Heart right ventricle (tissue), 16 donors: ENCODE measurements at places on chromosomes 16 and 17.

- H3K36me3 ChIP-seq, result peaks cover 12% of the 10 kb centered on the region
- no peak overlapping the region for H3K27ac ChIP-seq
- peaks cover 10% of the 10 kb centered on the region for H3K4me1 ChIP-seq
- peak; percentile 79 for DNase-seq
Measured at GRCh38 chr17:82414548-82415281, 3.4 kb upstream of the HEXD start.

- H3K27me3 ChIP-seq, result peaks cover 4% of the 10 kb centered on the region
- no peaks in the 10 kb centered on the region for H3K36me3 ChIP-seq
- no peak overlapping the region for H3K4me3 ChIP-seq
Measured at GRCh38 chr16:820748-821147, 20.2 kb upstream of the GNG13 start.

DNA sequence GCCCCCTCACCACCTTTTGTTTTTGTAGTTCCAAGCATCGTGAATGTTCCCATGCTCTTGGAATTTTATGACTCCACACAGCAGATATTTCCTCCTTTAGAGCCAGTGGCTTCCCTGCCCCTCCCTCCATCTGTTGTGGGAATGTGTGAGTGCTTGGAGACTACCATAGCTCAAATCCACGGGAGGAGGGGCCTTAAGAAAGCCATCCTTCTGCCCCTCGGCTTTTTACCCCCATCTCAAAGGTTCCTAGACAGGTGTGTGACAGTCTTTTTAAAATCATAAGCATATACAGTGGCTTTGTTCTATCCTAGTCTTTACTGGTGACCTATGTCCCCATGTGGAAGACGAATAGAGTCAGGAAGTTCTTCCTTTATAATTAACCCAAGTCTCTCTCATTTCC lies 47.2 kb downstream of the YPEL2 start:
- H3K27me3 ChIP-seq, result no peaks in the 10 kb centered on the region
- DNase-seq, result peak; percentile 39
- H3K36me3 ChIP-seq, result no peaks in the 10 kb centered on the region

GRCh38 chr17:5678171-5678570 lies 93.9 kb upstream of the NLRP1 start:
- no peak for DNase-seq
- H3K4me1 ChIP-seq, result no peaks in the 10 kb centered on the region
- H3K27ac ChIP-seq, result no peak overlapping the region
- no peak overlapping the region for H3K4me3 ChIP-seq
- no peaks in the 10 kb centered on the region for H3K36me3 ChIP-seq

- no peak for DNase-seq
- H3K27me3 ChIP-seq, result no peaks in the 10 kb centered on the region
- H3K4me3 ChIP-seq, result no peak overlapping the region
- no peaks in the 10 kb centered on the region for H3K36me3 ChIP-seq
- no peak overlapping the region for H3K27ac ChIP-seq
- no peaks in the 10 kb centered on the region for H3K4me1 ChIP-seq
Measured at GRCh38 chr16:12582696-12583095, 221.0 kb downstream of the CPPED1 start.

DNA sequence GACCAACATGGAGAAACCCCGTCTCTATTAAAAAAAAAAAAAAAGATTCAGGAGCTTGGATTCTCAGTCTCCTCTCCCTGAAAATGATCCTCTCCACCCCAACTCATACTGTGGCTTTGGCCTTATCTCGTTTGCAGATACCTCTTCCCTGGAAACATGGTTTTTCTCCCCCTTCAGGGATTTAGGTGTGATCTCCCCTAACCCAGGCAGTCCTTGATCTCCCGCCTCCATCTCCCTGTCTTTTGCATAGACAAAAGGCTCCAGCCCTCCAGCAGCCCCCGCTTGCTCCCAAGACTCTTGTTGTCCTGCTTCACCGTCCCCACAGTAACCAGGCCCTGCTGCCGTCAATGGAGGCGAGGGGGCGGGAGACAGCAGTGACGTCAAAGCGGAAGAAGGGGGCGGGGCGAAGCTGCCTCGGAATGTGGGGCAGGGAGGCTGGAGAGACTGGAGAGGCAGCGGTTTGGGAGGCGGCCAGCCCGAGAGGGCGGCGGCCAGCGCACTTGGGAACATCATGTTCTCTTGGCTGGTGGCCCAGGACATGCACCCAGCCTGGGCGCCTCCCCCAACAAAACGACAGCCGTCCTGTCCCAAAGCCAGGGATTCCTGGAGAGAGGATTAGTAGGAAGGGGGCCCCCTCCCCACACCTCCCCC lies 1.9 kb upstream of the PER1 start:
- H3K36me3 ChIP-seq, result peaks cover 14% of the 10 kb centered on the region
- DNase-seq, result peak; percentile 100
- H3K4me1 ChIP-seq, result peaks cover 41% of the 10 kb centered on the region
- H3K4me3 ChIP-seq, result peak overlapping the region; percentile 83
- peak overlapping the region; percentile 100 for H3K27ac ChIP-seq

DNA sequence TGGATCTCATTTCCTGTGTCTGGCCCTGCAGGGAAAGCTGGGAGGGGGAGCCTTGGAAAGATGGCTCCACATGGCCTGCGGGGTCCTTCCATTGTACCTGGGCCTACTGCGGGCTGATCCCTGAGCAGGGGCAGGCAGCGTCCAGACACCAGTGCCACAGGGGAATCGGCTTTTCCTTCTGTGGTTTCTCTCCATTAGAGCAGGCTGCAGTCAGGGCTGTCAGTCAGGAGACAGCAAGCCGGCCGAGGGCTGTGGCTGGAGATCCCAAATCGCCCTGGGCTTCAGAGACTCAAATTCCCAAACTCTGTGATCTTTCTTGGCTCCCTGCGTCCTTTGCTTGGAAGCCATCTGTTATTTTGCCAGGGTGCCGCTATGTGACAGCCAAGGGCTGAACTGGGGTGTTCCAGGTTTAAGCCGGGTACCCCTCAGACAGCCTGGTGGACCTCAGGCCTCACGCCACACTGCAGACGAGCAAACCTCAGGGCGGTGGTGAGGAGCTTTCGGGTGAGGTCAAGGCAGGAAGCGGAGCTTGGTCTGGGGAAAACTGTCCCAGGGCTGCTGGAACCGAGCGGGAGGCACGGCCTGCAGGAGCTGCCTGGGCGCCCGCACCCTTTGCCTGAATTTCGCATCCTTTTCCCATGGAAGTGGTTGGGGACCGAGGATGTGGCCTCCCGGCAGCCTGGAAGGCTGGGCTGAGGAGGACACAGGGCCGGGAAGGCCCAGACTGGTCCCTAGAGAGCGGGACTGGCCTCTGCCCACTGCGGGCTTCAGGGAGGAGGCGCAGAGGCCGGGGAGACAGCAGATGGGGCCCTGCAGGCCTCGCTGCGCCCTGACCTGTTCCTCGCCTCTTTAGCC lies 1.5 kb upstream of the CPNE7 start:
- no peak overlapping the region for H3K27ac ChIP-seq
- DNase-seq, result no peak

DNA sequence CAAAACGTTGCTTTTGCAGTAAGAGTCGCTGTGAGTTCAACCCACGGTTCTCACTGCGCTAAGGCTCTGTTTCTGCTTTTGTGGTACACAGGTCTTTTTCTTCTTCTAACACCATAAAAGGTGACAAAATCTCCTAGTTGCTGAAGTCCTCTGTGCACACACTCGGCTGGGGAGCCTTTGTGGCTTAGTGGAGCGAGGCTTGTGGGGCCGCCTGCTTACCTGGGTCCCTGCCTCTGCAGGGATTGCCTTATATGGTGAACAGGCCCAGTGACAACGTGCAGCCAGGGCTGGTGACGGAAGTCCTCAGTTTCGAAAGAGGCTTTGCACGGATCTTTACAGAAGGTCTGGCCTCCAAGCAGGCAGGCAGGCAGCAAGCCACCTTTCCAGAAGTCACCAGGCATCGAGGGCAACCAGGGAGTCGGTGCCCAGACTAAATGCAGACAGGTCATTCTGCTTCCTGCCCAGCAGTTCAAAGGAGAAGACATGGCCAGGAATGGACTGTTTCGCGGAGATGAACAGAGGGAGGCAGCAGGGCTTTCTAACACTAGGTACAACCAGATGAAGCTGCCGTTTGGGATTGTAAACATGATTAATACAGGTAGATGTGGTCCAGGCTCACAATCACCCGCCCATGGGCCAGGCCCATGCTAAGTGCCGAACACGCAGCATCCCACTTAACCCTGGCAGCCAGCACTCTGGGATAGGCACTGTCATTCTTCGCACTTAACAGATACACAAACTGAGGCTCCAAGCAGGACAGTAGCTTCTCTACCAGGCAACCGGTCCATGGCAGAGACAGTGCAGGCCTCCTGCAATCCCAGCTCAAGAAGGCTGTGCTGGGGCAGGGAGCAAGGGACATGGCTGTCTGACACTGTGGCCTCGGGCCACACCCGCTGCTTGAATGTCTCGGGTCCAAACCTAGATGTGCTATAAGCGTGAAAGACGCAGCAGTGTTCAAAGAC lies 10.7 kb upstream of the MEAK7 start:
- H3K27me3 ChIP-seq, result no peaks in the 10 kb centered on the region
- no peak for DNase-seq
- no peak overlapping the region for H3K27ac ChIP-seq
- H3K36me3 ChIP-seq, result no peaks in the 10 kb centered on the region
- H3K4me1 ChIP-seq, result no peaks in the 10 kb centered on the region
- H3K4me3 ChIP-seq, result no peak overlapping the region

DNA sequence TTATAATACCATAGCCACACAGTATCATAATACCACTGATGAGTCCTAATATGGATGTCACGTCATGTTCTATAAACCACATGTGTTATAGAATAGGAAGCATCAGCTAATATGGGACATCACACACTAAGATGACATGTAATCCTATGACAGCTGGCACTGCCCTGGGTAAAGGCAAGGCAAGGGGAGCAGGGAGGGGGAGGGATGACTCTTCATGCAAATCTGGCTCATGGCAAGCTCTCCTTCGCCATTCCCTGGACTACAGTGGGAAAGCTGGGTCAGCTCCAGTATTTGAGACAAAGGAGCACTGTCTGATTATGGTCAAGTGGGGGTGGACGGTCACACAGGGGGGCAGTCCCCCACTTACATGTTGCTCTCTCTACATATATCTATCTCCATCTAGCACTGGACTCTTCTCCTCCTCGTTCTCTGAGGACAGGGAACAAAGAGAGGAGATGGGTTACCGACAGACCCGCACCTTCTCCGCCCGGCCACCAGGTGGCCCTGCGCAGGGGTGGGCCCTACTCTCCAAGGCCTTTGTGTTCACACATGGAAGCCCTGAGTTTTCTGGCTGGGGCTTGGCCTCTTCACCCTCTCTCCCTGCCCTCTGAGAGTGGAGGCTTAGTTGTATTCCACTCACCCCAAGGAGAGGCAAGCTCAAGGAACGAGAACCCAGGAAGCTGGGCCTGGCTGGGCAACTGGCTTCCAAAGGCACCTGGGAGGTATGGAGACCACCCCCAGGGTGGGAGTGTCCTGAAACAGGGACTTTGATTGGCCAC lies 23.4 kb upstream of the MPO start:
- no peak for DNase-seq
- H3K27me3 ChIP-seq, result no peaks in the 10 kb centered on the region
- H3K27ac ChIP-seq, result no peak overlapping the region
- no peaks in the 10 kb centered on the region for H3K4me1 ChIP-seq

DNA sequence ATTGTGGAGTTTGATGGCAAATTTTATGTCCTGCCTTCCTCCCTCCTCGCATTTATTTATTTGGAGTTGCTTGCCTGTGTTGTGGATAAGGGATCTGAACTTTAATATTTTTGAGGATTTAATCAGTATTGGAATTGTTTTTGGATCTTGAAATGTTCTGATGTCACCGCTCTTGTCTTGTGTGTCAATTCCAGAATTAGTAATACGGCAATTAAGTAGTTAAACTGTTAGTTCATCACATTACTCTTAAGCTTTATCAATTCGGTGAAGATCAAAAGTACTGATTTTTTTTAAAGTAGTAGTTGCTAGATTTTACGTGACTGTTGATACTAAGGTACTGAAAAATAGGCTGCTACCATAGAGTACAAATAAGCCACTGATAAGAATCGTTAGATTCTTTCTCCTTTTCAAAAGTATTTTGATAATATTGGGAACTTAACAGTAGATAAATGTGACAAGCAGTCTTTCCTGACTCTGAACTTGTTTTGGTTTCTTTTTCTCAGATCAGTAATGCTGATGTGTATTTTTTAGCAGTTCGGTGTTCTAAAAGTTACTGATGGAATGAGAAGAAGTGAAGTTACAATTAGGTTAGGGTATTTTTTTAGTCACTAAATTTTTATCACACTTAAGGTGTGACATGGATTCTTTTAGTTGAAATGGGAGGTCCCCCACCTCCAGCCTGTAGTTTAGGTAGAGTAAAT lies 2.0 kb downstream of the RBBP6 start:
- peaks cover 47% of the 10 kb centered on the region for H3K4me1 ChIP-seq
- H3K36me3 ChIP-seq, result peaks cover 6% of the 10 kb centered on the region
- H3K27me3 ChIP-seq, result no peaks in the 10 kb centered on the region
- H3K4me3 ChIP-seq, result peak overlapping the region; percentile 92
- peak overlapping the region; percentile 100 for H3K27ac ChIP-seq
- no peak for DNase-seq

DNA sequence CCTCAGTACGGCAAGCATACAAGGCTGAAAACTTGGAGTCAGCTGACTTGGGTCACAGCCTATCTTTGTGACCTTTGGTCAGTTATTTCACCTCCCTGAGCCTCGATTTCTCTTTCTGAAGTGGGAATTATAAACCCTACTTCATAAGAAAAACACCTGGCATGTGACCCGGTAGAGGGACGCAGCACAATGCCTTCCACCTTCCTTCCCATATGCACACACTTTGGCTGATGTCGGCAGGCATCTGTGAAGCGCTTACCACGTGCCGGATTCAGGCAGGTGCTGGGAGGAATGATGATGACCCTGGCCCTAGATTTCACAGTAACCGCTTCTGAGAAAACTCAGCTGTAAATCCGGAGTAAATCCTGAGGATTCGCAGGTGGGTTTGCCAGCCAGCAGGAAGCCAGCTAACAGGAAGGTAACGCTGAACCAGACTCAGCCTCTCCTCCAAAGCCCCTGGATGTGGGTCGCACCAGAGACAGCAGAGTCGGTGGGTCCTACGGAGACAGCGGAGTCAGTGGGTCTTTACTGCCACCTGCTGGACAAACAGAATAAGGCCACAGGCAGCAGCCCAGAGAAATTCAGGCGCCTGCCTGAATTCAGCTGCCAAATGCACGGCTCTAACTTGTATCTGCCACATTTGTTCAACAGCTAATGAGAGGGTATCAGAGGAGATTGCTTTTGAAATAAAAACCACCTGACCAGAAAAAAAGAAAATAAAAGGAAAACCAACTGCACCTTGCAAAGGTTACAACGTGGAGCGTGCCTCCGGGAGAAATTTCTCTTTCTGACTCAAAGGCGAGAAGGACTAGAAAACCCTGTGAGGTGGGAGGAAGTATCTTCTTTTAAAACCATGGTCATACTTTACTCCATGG lies 16.6 kb downstream of the COPRS start:
- H3K27ac ChIP-seq, result peak overlapping the region; percentile 8
- peak overlapping the region; percentile 33 for H3K4me3 ChIP-seq
- H3K36me3 ChIP-seq, result no peaks in the 10 kb centered on the region
